SK-N-SH treated with all-trans-retinoic acid at 6 μM for 48 hours (cell line): ENCODE measurements at places on chromosomes 5 and 9.

GRCh38 chr5:98753507-98753906 lies 20.0 kb upstream of the RGMB start:
- no peak for ATAC-seq

- no peak for ATAC-seq
Measured at GRCh38 chr5:101950019-101950418, 346.1 kb downstream of the SLCO4C1 start.

DNA sequence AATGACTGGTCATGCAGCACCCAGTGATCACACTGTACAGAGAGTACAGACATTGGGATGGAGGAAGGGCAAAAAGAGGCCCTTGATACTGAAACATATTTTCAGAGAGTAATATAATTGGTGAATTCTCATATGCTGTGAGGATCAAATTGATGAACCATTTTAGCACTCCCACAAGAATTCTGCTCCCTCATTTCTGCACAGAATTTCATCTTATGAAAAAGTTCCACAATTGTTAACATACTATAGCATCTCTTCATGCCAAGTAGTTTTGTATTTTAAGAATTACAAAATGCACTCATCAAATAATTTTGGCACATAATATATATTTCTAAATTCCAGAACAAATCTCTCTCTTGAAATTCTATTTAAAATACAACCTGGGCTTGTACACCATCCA lies 351.2 kb downstream of the PDE4D start:
- ATAC-seq: no peak

GRCh38 chr5:103466495-103466894 lies 96.1 kb downstream of the NUDT12 start:
- peak; percentile 41; the same call in 2 of the 3 replicates for ATAC-seq

GRCh38 chr5:129689045-129689444 lies 58.8 kb upstream of the MINAR2 start:
- ATAC-seq: no peak

GRCh38 chr5:119036101-119036762 lies 34.7 kb upstream of the DMXL1 start:
- ATAC-seq: peak; percentile 75

- no peak for ATAC-seq
Measured at GRCh38 chr9:36855448-36856315, 178.4 kb downstream of the PAX5 start.

- ATAC-seq: no peak
Measured at GRCh38 chr5:14356305-14356704, 213.2 kb downstream of the TRIO start.

GRCh38 chr5:58666141-58666540 lies 83.3 kb downstream of the RAB3C start:
- ATAC-seq: no peak
